ENCODE measurements at places on chromosomes 5 and 9.

DNA sequence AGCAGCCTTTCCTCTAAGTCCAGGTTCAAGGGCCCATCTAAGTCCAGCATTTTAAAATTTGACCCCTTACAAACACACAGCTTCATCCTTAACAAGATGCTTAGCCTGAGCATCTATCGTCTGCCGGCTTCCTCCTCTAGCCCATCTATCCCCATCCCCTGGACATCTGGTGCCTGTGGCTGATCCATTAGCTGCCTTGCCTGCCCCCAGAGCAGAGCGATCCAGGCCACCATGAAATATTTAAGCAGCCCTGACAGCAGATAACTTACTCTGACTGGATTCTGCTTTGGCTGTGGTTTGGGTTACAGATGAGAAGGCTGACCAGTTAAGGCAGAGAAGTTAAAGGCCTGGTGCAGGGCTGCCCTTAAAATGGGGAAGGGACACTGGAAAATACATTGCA lies 30.9 kb upstream of the CPEB4 start:
- no peak for DNase-seq

GRCh38 chr5:76943006-76943405 lies 9.8 kb upstream of the CRHBP start:
- DNase-seq = no peak

- no peak for DNase-seq
Observed at GRCh38 chr9:120136696-120137095, 443.3 kb downstream of the CDK5RAP2 start.

- DNase-seq = no peak
Observed at GRCh38 chr9:13963005-13963653, 350.8 kb downstream of the NFIB start.

GRCh38 chr5:2168601-2169429 lies 286.1 kb upstream of the IRX4 start:
- no peak for DNase-seq

GRCh38 chr9:76136986-76137385 lies 246.5 kb downstream of the PCSK5 start:
- DNase-seq = peak; percentile 54

DNA sequence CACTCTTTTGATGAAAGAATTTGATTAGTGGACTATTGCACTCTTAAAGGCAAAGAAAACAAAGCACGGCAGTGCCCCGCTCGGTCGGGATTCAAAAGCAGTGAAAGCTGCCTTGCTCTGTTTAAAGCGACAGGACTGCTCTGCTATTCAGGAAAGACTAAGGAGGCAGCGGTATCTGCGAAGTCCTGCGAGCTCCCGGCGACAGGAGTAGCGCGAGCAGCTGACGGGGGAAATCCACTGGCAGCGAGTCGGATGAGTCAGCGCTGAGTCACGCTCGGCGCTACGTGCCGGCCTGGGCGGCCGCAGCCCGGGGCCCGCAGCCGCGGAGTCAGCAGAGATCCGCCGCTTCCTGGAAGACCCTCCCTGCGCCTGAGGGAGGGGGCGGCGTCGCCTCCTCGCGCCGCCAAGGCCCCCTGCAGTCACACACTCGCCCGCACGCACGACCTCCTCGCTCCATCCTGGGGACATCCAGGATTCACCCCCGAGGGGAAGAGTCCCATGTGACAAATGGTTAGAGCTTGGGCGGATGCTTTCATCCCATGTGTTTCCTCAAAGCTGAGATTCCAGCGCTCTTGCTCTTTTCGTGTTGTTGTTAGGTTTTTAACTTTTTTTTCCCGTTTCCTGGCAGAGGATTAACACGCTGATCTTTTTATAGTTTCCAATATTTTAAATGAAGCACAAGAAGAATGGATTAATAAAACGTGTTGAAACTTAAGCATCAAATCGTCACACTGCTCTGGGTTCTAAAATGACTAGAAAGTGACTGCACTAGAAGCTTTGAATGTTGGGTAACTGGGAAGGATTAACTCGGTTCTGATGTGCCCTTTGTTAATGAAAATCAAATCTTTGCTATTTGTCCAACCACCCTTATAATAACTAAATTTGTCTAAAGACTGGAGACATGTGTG lies 102.5 kb downstream of the ARRDC3 start:
- peak; percentile 98 for DNase-seq

- no peak for DNase-seq
Observed at GRCh38 chr9:138038244-138038671, 160.7 kb downstream of the CACNA1B start.

GRCh38 chr5:162288647-162289296 lies 221.2 kb downstream of the GABRG2 start:
- no peak for DNase-seq

DNA sequence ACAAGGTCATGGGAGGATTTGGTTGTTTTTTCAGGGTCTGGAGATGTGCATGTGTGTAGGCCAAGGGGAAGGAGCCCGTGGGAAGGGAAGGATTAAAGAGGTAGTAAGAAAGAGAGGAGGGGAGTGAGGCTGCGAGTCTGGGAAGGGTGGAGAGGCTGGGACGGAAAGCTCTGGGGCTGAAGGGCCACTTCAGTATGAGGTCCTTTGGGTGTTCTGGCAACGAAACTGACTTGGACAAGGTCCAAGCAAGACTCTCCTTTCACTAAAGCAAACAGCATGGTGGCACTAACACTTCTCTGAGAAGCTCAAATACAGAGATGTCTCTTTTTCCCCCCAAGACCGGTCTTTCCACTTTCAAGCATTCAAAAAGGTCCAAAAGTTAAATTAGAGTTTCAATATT lies 394.5 kb downstream of the ARHGEF28 start:
- DNase-seq = no peak

GRCh38 chr9:120386390-120387131 lies 193.4 kb downstream of the CDK5RAP2 start:
- DNase-seq = no peak

DNA sequence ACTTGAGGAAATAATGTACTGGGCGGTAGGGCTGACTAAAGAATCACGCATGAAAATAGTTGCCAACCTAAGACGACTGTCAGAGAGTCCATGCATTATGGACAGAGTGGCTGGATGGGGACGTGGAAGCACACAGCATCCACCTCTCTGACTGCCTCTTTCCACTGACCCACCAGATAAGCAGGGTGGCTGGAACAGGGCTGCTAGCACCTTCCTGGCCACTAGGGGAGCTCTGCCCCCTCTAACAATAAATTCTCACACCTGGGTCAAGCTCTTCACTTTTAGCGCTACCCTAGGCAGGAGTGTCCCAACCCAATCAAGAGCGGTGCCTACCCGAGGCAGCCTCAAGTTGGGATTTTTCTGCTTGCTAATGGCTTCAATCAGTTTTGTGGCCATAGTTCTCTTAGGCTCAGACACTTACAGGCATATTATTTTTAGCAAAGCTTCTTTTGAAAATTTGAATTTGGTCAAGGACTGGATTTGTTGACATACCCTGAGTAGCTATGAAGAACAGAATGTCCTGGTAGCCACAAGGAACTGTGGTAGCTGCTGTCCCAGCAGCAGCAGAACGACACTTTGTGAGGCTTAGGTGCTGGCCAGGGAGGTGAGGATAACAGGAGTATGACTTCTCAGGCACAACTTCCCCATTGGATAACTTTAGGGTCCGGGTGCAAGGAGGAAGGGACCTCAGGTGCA lies 6.9 kb upstream of the TPM2 start:
- peak; percentile 55 for DNase-seq

DNA sequence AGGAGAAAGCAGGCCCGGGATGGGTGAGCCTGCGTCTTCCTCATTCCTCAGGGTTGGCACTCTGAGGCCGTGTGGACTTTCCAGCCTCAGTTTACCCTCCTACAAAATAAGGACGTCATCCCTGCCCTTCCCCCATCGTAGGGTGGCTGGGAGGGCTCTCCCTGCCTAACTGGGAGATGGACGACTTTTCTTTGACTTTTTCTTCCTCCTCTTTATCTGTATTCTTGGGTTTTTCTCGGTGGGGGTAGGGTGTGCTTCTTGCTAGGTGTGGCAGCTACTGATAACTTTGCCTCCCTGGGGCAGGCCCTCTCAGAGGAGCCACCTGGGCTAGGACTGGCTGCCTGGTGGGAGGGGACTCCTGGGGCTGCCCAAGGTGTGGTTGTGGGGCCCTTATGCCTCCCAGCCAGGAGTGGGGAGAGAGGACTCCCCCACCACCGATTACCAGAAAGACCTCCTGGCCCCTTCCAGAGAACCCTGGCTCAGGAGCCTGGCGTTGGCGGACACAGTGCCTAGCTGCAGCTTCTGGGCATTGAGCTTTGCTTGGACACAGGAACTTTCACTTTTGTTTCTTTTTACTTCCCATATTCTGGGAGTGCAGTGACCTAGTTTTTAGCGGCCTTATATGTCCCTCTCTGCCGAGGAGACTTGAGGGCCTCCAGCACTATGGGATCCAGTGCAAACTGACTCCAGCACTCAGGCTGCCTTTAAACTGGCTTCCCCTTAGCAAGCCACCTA lies 6.1 kb downstream of the GLIPR2 start:
- DNase-seq = peak; percentile 89
